Cardiac septum (tissue), 1 donor: ENCODE measurements at places on chromosomes 4 and X. TPM values are rescaled to one million over a fixed set of nuclear protein-coding genes. Genes with fewer than 3 reads are reported as not detected.

DNA sequence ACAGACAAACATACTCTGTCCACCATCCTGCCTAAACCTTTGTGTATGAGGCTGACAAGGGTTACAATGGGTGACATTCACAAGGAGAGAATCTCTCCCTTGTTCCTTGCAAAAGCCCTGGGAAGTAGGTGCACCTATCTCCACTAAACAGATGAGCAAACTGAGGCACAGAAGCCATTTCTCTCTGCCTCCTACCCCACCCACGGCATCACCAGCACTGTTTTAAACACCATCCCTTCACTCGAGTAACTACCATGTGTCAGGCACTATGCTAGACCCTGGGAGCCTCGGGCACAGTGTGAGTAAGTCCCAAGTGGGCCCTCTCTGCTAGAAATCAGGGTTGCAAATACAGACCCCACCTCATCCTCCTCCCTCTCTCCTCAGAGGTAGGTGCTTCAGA lies 899 bp downstream of the LYAR start:
- no peak for DNase-seq

GRCh38 chr4:43244688-43245382 lies 352.3 kb downstream of the GRXCR1 start:
- DNase-seq, result no peak

Gene TMEM150C
- 7.4 TPM for total RNA-seq

Gene ITGB1BP2
- 85.5 TPM for total RNA-seq

DNA sequence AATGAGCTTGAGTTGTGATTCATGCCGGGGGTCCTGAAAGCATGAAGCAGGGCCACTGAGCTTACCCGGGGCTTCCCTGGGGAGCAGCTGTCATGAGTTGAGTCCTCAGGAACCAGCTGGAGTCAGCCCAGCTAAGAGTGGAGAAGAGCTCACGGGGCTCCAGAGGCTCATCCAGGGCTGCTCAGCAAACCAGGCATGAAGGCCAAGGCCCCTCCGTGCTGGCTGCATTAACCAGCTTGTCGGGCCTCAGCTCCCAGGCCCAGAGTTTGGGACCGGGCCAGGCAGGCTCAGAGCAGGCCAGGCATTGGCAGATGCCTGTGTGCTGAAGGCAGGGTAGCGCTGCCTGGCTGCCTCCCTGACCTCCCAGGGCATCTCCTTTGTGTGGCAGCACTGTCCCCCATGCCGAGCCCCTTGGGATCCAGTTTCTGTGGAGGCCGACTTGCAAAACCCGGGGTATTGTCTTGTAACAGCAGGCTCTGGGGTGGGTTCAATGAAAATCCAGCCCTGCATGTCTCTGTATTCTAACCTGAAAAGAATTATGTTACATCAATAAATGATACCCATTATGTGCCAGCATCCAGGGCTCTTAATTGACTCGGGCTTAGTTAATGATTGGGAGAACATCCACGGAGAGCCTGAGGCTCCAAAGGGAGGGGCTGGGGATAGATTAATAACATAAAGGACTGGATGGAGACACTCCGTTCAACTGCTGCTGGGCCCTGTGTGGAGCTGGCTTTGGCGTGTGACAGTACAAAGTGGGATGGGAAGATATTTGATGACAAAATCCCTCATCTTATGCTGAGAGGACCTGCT lies 68.0 kb upstream of the MSX1 start:
- DNase-seq, result no peak

GRCh38 chr4:44914748-44915147 lies 188.4 kb upstream of the GNPDA2 start:
- DNase-seq, result no peak
